ENCODE measurements at places on chromosomes 4 and X.

DNA sequence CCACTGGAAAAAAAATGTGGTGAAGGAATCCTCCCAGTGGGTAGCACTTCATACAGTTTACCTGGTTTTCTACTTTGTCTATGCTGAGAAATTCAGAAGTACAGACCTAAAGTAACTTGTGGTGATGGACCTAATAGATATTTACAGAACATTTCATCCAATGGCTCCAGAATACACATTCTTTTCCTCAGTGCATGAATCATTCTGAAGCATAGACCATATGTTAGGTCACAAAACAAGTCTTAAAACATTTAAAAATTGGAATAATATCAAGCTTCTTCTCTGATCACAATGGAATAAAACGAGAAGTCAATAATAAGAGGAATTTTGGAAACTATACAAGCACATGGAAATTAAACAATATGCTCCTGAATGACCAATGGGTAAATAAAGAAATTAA, 450.1 kb upstream of the INTU start:
- no peak for DNase-seq

GRCh38 chr4:21695141-21695540, 253.4 kb downstream of the KCNIP4 start:
- no peak for DNase-seq

DNA sequence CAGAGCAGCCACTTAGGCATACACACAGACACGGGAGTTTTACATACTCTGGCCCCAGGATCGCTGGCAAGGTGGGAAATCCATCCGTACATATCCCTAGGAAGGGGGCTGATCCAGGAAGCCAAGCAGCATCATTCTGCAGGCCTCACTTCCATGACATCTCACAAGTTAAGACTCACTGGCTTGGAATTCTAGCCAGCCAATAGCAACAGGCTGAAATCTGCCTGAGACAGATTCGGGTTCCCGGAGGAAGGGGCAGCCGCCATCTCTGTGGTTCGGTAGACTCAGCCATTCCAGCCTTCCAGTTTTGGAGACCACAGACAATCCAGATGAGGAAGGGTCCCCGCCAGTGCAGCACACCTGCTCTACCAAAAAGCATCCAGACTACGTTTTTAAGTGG, 31.3 kb downstream of the SOWAHB start:
- DNase-seq: no peak

DNA sequence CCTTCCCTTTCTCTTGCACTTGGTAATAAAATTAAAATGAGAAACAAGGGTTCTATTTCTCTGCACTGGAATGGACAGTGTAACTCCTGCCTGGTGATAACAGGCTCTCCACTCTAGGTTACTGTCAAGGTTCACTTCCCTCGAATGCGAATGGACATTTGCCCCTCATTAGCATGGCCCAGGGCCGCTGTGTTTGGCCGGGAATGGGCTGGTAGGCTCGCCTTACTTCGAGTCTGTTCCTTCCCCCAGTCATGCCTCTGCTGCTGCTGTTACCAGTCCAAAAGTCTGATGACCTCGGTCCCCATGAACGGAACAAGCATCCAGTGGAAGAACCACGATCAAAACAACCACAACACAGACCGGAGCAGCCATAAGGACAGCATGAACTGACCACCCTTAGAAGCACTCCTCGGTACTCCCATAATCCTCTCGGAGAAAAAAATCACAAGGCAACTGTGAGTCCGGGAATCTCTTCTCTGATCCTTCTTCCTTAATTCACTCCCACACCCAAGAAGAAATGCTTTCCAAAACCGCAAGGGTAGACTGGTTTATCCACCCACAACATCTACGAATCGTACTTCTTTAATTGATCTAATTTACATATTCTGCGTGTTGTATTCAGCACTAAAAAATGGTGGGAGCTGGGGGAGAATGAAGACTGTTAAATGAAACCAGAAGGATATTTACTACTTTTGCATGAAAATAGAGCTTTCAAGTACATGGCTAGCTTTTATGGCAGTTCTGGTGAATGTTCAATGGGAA, 61.5 kb downstream of the EDNRA start:
- no peak for DNase-seq

GRCh38 chrX:112889400-112889799, 48.8 kb upstream of the AMOT start:
- DNase-seq: no peak

Measured in C1 segment of cervical spinal cord (tissue), 14 donors.